ENCODE measurements at places on chromosomes 3 and 15.

GRCh38 chr15:51263116-51263515 is 75.3 kb downstream of the CYP19A1 start:
- DNase-seq = no peak

DNA sequence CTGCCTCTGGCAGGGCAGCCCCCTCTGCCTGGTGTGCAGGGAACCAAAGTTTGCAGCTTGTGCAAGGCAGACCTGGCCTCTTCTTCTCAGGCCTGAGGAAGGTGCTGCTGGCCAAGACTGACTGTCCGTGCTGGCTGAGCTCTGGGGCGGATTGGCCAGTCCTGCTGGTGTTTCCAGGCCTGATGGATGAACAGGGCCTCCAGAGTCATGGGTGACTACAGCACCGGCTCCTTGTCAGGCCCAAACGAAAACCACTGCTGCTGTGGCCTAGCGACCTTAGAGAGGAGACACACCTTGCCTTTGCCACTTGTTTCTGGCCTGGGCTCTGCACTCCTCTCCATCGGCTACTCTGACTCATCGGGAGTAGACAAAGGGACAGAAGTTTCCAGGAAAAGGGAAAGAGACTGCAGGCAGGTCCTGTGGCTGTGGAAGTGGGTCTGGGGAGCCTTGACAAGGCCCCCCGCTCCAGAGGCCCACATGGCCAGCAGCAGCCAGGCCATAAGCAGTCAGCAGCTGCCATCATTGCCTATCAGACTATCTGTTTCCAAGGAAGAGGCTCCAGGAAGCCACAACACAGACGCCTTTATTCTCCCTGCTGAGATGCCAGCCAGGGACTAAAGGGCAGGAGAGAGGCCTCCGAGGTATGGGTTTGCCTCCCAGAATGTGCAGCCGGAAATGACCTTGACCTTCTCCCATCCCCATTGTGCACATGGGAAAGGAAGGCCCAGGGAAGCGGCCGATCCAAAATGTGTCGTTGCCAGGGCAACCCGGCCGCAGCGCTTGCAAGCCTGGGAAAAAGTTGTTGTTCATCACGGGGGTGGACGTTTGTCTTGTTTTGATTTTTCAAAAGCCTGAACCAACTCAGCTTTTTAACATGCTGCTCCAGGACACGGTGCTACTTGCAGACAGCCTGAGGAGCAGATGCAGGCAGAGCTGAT is 160.5 kb downstream of the CHSY1 start:
- no peak for DNase-seq

GRCh38 chr15:44545913-44546802 is 9.2 kb downstream of the EIF3J start:
- DNase-seq = no peak

GRCh38 chr3:140686128-140686527 is 8.3 kb downstream of the TRIM42 start:
- DNase-seq = no peak

GRCh38 chr3:14016900-14017475 is 107.7 kb downstream of the CHCHD4 start:
- no peak for DNase-seq
